ENCODE measurements at places on chromosomes 1 and 21. TPM values are rescaled to one million over a fixed set of nuclear protein-coding genes. Genes with fewer than 3 reads are reported as not detected.

The RAB3B gene
- under 0.01 TPM for total RNA-seq

The CBR3 gene
- total RNA-seq = 32.0 TPM

The PKLR gene
- total RNA-seq = not detected

The GNG4 gene
- total RNA-seq = 1.2 TPM

The DHRS3 gene
- total RNA-seq = 175 TPM

The HP1BP3 gene
- total RNA-seq = 144 TPM

The LCE1B gene
- not detected for total RNA-seq

The KIF14 gene
- 0.19 TPM for total RNA-seq

The FAM131C gene
- total RNA-seq = not detected

The KRTAP19-7 gene
- total RNA-seq = not detected
